ENCODE measurements at places on chromosomes 12 and 14.

DNA sequence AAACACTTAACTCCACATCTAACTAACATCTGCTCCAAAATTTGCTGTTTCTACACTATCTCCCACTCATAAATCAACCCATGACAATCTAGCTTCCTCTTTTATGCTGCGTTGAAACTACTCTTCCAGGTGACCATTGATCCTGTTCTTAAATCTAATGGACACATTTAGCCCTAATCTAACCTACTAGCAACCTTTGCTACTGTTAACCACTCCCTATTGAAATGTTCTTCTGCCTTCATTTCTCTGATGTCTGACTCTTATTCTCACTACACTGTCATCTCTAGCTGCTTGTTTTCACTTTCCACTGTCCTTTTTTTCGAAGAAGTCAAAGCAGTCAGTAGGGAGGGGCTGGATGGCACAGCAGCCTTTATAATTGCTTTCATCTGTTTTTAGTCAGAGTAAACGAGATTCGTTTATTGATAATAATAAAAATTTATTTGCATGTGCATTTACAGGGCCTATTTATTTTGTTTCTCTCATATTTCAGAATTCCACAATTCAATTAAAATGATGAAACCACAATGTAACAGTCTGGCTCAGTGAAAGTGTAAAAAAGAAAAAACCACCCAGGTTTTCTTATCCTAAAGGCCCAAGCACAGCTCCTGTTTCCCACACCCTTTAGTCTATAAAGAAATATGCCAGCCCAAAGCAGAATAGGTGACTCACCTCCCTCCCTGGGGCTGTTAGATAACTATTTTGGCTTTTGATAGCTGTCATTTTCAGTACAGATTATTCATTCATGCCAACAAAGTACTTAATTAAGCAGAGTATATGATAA is 44.9 kb downstream of the ATP2B1 start:
- peak; percentile 12 for DNase-seq

GRCh38 chr12:57243521-57244311 is 7.3 kb downstream of the STAC3 start:
- DNase-seq, result no peak

- DNase-seq, result no peak
These were observed 74.7 kb downstream of the DIO3 start for GRCh38 chr14:101635749-101636560.

GRCh38 chr12:19436931-19437330 is 2.4 kb upstream of the AEBP2 start:
- DNase-seq, result no peak

GRCh38 chr14:99352688-99353280 is 80.8 kb upstream of the BCL11B start:
- no peak for DNase-seq
